Right renal pelvis (tissue), 4 donors: ENCODE measurements at places on chromosomes 12 and 14. TPM values are rescaled to one million over a fixed set of nuclear protein-coding genes. Genes with fewer than 3 reads are reported as not detected.

The TAS2R7 gene
- polyA plus RNA-seq: not detected

- no peak for DNase-seq
Observed at GRCh38 chr14:55739967-55740648, 160.1 kb downstream of the KTN1 start.

DNA sequence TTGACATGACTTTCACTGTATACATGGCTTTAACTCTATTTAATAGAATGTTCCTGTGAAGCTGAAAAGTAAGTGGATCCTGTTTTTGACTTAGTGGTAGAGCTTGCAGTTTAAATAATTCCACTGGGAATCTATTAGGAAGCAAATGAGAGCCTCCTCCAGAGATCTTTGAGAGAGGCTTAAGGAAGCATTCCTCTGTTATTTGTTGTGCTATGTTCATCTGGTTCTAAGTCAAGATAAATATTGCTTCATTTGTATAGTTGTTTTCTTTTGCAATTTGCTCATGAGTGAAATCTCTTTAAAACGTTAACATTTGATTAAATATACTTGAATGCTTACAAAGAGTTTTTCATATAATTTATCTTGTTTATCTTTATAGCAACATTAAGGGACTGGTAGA, 70.4 kb downstream of the TMTC2 start:
- DNase-seq: no peak

DNA sequence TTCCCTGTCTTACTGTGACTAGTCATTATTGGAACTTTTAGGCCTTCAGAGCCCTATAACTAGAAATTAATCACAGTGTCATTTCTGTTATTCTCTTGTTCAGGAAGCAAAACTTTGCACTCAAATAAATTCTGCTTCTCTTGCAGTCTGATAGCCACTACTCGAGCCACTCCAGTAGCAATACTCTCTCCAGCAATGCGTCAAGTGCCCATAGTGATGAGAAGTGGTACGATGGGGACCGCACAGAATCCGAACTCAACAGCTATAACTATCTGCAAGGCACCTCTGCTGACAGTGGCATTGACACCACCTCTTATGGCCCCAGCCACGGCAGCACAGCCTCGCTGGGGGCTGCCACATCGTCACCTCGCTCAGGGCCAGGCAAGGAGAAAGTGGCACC, 223.2 kb upstream of the RGS6 start:
- DNase-seq: no peak

- DNase-seq: no peak
Observed at GRCh38 chr12:14878488-14878887, 7.2 kb downstream of the MGP start.

DNA sequence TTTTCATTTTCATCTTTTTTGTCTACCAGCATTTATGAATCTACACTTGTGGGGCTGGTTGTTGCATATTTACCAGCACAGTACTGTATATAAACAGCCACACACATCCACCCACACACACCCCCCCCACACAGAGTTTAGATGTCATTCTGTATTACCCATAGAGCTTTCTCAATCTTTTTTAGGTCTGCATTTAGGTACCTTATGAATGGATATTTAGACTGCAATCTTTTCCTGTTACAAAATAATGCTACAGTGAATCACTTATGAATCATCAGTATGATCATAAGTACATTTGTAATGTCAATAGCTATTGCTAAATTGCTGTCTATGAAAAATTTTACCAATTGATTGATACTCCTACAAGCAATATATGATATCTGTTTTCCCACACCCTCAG, 67.3 kb upstream of the STK38L start:
- DNase-seq: no peak

- DNase-seq: peak; percentile 86
Observed at GRCh38 chr14:22887260-22887989, 4.4 kb downstream of the REM2 start.
